SK-N-SH treated with all-trans-retinoic acid at 6 μM for 48 hours (cell line): ENCODE measurements at places on chromosomes 2 and 18.

- no peak for ATAC-seq
Observed at GRCh38 chr18:10511236-10511635, 14.6 kb upstream of the NAPG start.

- no peak for ATAC-seq
Observed at GRCh38 chr2:229914171-229914570, 7.6 kb downstream of the TRIP12 start.

DNA sequence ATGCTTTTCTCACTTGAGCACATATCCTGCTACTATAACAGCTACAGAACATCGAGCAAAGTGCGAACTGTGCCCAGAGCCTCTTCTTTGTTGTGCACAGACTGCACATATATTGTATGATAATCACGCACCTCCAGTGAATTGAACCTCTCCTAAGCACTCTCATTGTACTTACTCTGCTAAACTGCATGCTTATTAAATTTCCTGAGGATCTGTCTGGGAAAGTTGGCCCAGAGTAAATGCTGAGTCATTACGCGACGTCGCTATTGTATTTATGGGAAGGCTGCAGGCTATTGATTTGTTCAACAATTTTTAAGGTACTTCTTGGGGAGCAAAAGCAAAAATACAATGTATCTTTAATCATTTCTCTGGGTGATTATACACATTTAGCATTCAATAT, 399.6 kb upstream of the DSEL start:
- ATAC-seq: no peak

DNA sequence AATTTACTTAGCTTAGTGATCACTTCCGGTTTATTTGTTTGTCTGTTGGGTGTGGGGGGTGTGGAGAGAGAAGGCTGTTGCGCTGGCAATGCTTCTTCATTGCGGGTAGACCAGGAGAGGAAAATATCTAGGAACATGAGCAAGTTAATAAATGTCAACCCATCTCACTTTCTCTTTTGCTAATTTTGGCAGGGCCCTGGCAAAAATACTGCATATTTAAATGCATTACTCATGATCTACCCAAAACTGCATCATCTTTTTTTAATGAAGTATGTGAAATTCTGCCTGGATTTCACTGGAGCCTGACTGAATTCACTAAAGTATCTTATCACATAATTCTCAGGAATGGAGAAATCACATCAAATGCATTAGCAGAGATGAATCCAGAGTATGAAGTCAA, 1131.0 kb upstream of the NXPH2 start:
- no peak for ATAC-seq

DNA sequence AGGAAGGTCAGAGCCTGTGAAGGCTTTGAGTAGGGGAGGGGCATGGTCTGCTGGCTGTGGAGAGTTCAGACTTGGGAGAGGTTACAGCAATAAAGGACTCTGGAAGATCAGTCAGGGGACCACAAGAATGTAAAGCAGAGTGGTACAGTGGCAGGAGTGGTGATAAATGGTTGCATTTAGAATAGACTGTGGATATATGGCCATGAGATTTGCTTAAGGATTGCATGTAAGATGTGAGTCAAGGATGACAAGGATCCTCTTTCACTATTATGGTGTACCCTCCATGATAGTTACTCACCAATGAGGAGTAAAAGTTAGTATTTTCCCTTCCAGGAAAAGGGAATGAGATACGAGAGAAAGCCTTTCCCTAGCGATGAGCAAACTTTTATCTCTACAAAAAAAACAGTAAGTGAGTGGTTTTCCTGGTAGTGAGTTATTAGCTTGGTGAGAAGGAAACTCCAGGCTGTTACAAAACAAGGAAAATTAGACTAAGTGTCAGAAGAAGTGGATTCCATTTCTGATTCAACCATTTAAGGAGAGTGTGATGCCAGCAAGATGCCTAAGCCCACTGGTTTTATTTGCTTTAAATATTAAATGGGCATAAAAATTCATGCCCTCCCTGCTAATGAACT, 818.0 kb upstream of the ACVR2A start:
- ATAC-seq: peak; percentile 81

GRCh38 chr18:13558124-13558523, 168.2 kb downstream of the FAM210A start:
- ATAC-seq: peak; percentile 86

DNA sequence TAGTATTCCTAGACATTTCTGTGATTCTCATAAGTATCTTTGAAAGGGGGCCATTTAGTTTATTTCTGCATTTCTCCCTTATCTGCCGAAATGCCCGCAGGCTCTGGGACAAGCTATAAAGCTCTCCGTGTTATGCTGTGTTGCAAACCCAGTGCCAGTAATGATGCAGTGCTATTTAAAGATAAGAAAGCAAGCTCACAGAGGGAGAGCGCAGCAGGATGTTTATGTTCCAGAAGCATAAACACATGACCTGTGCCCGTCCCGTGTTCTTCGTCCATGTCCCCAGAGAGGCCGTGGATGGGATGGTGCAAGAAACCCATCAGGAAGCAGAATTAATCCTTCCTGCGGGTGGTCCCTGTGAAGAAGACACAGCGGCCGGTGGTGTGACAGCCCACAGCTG, 99.4 kb downstream of the NEDD4L start:
- ATAC-seq: no peak

- no peak for ATAC-seq
Observed at GRCh38 chr2:58834404-58834803, 593.3 kb upstream of the FANCL start.

DNA sequence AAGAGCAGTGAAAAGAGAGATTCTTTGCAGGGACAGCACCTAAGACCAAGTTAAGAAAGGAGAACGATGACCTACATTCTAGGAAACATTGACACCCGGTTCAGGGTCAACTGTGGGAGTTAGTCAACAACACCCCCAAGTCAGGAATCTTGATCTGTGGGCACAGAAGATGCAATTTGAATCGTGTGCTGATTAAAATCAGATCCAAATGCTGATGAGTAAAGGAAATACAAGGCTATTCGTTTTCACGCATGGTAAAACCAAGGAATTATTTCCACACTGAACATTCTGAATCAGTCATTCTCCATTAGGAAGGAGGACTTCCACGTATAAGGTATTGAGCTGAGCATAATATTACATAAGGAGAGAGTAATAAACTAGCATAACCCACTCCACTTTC, 124.2 kb downstream of the COPS8 start:
- ATAC-seq: no peak

DNA sequence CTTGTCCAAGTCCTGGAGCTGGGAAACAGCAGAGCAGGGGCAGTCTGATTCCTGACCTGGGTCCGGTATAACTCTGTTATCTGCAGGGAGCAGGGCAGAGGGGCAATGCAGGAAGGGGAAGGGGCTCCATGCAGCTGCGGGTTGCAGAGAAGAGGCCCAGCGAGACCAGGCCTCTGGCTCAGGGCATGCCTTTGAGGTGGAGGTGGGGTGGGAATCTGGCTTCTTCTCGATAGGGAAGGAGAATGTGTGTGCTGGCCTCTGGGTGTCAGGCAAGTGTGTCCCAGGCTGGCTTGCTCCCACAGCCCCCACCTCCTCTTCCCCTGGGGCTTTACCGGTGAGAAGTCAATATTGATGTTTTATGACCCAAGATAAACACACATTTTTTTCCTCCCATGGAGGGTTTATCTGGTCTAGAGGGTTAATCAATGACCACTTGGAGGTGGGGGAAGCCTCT, 187.1 kb upstream of the HAAO start:
- ATAC-seq: no peak

GRCh38 chr2:170148161-170148560, 29.8 kb upstream of the MYO3B start:
- ATAC-seq: no peak

DNA sequence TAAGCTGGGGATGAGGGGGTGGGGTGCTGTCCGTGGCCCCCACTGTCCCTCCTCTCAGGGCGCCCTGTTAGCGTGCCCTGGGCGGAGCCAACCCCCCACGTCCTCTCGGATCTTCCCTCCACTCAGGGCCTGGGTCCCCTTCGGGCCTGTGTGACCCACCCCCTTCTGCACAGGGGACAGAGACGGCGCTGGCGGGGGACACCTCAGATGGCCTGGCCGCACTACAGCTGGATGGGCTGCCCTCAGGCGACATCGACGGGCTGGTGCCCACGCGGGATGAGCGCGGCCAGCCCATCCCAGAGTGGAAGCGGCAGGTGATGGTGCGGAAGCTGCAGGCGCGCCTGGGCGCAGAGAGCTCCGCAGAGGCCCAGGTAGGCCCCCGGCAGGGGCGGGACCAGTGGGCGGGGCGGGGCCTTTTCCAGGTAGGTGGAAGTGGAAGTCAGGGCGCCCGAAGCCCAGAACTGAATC, 9.9 kb upstream of the KLHL30 start:
- no peak for ATAC-seq

DNA sequence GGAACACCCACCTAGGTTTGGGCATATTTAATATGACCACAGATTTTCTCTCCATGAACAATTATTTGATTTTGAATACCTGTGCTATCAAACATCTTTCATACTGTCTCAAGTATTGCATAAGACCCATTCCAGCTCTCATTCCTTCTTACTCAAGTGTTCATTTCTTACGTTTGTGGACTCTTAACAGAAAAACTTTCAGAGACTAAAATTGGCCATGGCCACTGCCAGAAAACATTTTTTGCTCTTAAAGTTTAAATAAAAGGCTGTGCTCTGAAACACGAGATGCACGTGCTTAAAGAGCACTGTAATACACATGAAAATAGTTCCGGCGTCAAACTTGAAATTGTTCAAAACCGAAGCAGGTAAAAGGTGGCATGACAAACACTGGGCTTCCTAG, 89.3 kb downstream of the LIMS1 start:
- ATAC-seq: no peak

GRCh38 chr2:23772684-23773083, 154.2 kb downstream of the ATAD2B start:
- no peak for ATAC-seq

- no peak for ATAC-seq
Observed at GRCh38 chr18:59270689-59271257, 2.5 kb downstream of the RAX start.

- no peak for ATAC-seq
Observed at GRCh38 chr2:86794861-86795260, 4.1 kb upstream of the CD8A start.

- ATAC-seq: no peak
Observed at GRCh38 chr2:28310107-28310506, 82.6 kb upstream of the FOSL2 start.

DNA sequence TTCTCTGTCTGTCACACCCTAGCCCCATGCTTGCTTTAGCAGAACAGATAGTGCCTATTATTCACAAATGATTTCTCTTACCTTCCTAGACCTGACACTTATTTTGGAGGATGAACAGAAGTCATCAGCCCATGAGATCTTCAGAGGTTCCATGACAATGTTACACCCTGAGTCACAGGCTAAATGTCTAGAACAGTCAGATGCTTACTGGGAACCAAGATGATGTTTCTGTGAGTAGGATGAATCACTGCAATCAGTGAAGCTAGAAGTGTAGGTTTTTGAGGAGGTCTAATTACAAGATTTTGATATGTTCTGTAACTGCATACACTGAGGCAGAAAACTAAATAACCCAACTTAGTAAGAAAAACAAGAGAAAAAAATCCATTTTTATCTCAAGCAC, 123.0 kb upstream of the THUMPD2 start:
- no peak for ATAC-seq

GRCh38 chr2:64273524-64274398, 129.5 kb upstream of the PELI1 start:
- peak; percentile 88 for ATAC-seq

- ATAC-seq: no peak
Observed at GRCh38 chr2:38251940-38252339, 125.1 kb downstream of the ATL2 start.

- no peak for ATAC-seq
Observed at GRCh38 chr18:10152475-10152874, 238.7 kb downstream of the VAPA start.

- no peak for ATAC-seq
Observed at GRCh38 chr2:68917034-68917718, 35.5 kb downstream of the GKN2 start.

DNA sequence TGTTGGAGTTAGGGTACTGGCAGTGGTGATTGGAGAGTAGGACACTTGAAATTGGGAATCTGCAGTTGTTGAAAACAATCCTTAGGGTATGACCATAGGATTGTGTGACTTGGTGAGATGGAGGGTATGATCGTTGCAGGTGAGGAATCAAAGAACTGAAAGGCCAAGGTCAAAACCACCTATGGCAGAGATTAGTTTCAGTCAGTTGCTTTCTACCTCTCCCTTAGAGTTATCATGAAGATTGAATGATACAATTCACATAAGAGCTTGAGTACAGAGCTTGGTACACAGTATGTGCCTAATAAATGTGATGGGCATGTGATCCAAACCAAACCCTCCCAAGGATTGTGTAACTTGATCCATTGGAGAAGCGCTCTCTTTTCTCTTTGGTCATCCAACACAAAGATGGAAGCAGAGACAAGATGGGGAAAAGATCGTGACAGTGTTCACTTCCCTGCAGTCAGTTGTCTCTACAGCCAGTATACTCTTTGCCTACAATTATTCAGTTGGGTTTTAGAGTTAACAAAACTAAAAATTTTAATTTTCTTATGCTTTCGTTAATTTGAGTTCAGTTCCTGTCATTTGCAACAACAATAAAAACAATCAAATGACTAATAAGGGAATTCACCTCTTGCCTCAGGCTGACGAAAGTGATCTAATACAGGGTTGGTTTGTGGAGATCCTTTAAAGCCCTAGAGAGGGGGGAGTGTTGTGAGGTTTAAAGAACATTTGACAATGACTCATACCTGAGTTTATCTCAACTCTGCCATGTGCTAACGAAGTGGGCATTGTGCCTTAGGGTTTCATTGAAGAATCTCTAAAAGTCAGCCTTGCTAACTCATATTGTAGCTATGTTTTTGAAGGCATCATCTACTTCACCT, 14.8 kb upstream of the SMAD2 start:
- no peak for ATAC-seq

GRCh38 chr18:4854671-4855070, 342.4 kb downstream of the AKAIN1 start:
- ATAC-seq: no peak

DNA sequence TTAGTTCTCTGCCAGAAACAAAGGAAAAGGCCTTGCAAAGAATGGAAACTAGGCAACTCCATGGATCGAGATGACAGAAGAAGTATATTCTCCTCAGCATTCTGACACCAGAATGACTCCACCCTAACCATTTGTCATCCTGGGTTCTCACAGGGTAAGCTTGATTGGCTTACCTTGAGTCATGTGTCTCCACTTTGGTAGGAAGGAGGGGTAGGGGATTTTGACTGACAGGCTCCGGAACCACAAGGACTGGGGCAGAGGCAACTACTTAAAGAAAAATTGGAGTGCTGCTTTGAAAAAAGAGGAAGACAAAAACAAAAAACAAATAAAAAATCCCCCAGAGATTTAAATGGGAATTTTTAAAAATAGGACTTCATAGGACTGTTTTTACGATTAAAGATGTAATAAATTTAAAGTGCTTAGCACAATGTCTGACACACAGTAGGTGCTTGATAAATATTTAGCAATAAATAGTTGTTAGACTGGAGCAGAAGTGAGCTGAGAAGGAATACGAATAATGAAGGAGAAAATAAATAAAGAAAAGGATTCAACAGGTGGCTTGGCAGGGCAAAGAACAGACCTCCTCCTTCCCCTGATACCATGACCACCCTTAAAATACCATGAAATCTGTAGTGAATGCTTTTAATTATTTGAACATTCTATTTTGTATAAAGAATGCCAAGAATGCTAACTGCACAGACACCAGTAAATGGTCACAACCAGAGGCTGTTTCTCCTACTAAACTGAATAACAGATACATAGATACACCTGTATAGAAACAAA, 230.2 kb downstream of the CDCA7 start:
- ATAC-seq: no peak

- ATAC-seq: peak; percentile 40
Observed at GRCh38 chr2:207724113-207724512, 12.7 kb downstream of the CCNYL1 start.
